T-helper 2 cell treated with Interferon-gamma antibody and Interleukin-4, amounts not matched to agents 5 μg/mL and 100 μg/mL, for 36 hours (primary cell): ENCODE measurements at places on chromosomes 7 and 10.

- no peak for DNase-seq
Measured at GRCh38 chr10:102588875-102589274, 55.4 kb upstream of the TRIM8 start.

- DNase-seq = no peak
Measured at GRCh38 chr7:146172112-146172511, 55.5 kb downstream of the CNTNAP2 start.

DNA sequence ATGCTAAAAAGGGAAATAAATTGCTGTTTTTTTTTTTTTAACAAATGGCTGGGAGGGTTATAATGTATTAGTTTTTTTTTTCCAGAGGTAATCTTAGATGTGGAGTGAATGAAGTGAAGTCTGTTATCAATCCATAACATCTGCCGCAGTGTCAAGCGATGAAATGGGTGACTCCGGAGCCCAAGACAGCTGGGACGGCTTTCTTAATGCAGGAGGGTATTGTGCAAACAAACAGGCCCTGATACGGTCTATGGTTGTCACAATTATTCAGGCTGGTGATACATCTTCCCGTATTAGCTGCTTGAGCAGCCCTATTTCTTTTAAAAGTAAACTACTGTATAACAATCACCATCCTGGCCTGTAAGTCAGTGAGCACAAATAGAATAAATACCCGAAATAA, 1231.2 kb downstream of the GATA3 start:
- no peak for DNase-seq

DNA sequence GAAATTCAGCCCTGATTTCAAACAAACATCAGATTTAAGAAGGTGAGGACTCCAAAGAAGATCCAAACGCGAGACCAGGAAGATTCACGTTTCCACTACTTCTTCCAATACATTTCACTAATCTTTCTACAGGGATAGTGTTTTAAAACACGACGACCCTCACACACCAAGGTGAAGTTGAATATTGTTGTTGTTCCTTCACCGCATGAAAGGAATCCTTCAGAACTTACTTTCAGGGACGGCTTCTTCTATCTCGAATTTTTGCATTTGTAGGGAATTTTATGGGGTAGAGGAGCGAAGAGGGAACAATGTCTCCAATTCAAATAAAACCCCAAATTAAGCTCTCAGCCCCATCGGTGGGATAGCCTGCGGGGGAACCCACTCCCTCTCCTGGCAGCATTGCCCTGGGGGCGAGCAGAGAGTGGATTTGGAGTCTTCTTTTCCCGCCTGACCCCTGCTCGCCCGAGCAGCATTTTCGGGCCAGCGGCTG, 1.5 kb upstream of the GATA3 start:
- no peak for DNase-seq

GRCh38 chr7:32519763-32520162, 24.5 kb downstream of the AVL9 start:
- DNase-seq = no peak

- DNase-seq = no peak
Measured at GRCh38 chr7:113891031-113891350, 27.8 kb downstream of the PPP1R3A start.

DNA sequence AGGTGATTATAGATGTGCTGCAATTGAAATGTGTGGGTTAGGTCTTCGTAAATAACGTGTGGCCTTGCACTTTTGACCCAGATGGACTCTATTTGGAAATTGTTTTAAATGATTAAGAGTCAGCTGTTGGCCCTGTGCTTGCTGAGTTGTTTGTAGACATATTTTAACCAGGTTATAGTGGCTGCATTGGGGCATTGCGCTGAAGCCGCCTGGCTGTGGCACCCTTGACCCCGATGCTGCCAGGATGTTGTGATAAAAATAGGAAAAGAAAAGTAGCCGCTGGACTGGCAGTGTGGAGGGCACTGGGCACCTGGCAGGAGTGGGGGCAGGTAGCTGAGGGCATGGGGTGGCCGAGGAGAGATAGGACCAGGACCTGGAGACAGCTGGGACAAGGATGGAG, 13.4 kb downstream of the LRRC27 start:
- DNase-seq = no peak

DNA sequence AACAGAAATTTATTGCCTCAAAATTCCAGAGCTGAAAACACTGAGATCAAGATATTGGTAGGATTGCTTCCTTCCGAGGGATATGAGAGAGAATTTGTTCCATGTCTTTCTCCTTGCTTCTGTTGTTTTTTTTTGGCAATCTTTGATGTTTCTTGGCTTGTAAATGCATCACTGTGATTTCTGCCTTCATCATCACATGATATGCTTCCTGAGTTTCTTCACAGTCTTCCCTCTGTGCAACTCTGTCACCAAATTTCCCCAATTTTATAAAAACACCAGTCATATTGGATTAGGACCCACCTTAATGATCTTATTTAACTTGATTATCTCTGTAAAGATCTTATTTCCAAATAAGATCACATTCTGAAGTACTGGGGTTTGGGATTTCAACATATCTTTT, 14.7 kb downstream of the TMEM236 start:
- DNase-seq = no peak

- DNase-seq = no peak
Measured at GRCh38 chr10:81019029-81019890, 481.6 kb downstream of the SH2D4B start.

GRCh38 chr7:128406314-128407232, 3.2 kb downstream of the IMPDH1 start:
- no peak for DNase-seq
